ENCODE measurements at places on chromosomes 6 and 20. TPM values are rescaled to one million over a fixed set of nuclear protein-coding genes. Genes with fewer than 3 reads are reported as not detected.

DNA sequence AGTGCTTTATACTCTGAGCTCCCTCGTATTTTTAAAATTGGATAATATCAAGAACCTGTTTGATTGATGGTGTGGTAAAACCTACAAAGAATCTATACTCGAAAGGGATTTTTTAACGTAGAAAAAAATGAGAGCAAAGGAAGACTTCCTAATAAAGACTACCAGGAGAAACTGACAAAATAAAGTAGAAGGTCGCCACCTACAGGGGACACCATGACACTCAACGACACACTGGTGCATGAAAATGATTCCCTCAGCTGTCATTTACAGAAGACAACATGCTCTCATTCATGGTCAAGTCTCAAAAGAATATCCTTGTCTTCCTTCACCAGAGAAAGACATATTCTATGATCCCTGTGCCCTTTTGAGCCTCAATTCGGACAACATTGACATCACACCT is 10.1 kb upstream of the NHSL1 start:
- DNase-seq: no peak

DNA sequence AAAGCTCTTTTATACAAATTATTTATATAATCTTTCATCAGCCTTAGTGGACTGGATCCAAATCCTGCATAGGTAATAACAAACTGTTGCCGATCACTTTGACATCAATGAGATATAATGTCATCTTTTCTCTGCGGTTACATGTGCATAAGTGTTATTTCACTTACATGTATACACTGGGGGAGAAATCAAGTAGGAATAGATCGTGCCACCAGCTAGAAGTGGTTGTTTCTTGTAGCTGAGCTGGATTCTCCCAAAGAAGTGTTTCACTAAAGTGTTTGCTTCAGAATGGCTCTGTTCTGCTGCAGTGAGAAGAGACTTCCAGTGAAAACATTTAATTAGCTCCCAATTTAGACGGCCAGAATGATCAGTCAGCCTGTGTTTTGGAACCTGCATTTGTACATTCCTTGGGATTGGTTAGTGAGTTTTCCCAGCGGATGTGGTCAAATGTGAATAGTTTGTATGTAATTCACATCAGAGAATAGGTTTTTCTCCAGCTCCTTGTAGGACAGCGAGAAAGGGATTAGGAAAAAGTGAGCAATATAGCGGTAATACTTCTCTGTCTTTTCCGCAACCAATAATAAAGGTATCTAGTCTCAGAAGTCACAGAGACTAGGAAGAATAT is 163.1 kb upstream of the CCN2 start:
- DNase-seq: no peak

DNA sequence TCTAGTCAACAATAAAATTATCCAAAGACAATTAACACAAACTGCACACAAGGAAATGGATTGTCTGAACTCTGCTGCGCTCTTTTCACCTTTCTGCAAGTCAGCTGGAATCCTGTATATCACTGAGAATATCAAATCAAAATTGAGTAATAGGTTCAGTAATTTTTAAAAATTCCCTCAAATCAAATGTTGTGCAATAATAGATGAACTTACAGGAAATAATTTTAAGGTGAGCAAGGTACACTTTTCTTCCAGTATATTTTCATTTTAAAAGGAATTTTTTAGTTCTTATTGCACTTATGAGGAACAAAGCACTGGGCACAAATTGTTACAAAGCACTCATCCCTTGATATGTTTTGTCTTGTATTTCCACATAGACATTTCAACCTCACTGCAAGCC is 1.2 kb downstream of the SAYSD1 start:
- DNase-seq: no peak

- DNase-seq: no peak
Observed at GRCh38 chr6:148173548-148173947, 169.1 kb upstream of the SASH1 start.

GRCh38 chr6:20978151-20978614 is 443.9 kb downstream of the CDKAL1 start:
- DNase-seq: no peak

- no peak for DNase-seq
Observed at GRCh38 chr6:52511572-52512151, 65.2 kb downstream of the TRAM2 start.

DNA sequence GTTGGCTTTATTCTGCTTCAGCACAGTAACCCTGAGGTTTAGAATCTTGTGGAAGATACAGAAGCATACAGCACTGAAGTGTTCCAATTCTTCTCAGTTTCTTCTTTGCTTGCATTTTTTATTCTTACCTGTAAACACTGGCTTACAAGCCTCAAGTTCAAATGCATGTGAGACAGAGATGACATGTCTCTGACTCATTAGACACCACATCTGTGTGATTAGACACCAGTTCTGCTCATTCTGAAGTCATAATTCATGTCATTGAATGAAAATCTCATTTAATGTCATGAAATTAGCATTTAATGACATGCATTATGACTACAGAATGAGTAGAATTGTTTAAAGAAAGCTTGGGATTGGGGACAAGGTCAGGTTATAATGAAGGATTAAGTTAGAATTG is 5.8 kb downstream of the GZF1 start:
- no peak for DNase-seq

DNA sequence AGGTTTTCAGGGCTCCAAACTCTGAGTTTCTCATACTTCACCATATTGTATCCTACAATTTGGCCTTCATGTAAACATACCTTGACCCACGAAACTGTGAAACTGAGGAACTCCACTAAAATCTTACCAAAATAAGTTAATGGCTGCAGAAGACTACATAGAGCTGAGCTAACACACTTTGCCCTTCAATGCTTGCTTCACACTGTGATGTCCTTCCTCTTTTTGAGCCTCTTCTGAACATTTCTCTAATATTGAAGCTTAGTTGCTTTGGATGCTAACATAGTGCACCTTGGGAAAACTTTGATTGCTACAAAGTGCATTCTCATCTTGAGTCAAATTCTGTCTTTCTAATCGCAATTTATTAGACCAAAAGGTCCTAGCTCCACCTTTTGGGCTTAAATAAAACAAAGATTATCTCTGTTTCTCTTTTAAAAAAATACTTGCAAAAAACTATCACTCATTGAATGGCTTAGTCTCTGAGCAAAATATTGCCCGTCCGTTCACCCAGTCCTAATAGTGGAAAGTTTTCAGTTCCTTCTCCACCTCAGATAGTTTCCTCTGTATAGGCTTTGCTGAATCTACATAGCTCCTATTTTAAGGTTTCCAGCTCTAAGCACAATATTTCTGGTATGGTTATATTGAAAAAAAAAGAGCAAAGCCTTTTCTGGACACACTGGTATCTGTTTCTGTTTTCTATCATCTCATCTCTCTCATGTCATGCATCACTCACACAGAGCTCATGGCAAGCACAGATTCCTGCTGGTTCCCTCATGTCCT is 494.6 kb downstream of the RFPL4B start:
- no peak for DNase-seq

DNA sequence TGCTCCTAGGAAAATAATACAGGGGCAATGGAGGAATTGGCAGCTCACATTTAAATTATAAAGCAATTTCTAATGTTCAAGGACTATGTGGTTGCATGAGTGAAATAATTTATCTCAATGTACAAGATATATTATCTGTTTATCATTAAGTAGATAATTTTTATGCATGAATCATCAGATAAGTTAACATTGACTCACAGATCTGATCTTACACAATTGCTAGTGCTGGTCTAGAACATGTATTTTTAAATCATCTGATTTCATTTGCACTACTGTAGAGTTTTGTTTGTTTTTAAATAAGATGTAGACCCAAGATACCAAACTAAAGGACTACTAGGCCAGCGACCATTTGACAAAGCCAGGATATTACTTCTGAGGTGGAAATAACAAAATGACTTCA is 199.2 kb downstream of the BMP2 start:
- DNase-seq: no peak

DNA sequence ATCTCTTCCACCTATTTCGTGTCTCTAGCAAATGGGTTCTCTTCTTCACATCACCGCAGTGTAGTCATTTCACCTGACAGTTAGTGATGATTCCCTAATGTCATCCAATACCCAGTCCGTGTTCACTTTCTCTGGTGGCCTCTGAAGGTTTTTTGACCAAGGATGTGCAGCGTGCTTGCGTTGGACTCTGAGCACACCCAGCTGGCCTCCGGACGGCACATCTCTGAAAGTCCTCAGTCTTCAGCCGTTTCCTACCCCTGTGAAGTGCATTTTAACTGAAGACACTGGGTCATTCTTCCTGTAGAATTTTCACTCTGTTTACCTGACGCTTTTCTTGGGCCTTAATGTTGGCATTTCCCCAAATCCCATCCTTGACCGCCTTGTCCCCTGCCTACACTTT is 98.7 kb downstream of the ERMARD start:
- DNase-seq: no peak

C6orf58 gene
- total RNA-seq: 1.4 TPM

All from occipital lobe (tissue), 3 donors.